ENCODE measurements at places on chromosomes 16 and 17. TPM values are rescaled to one million over a fixed set of nuclear protein-coding genes. Genes with fewer than 3 reads are reported as not detected.
A peak's percentile ranks its signal among the peaks of the same experiment; 100 is the strongest.

GRCh38 chr17:72110942-72111318 is 9.9 kb upstream of the SOX9 start:
- no peak for DNase-seq
- H3K4me3 ChIP-seq: no peak overlapping the region
- no peak overlapping the region for H3K27ac ChIP-seq
- H3K4me1 ChIP-seq: no peaks in the 10 kb centered on the region
- H3K27me3 ChIP-seq: peaks cover 24% of the 10 kb centered on the region

DNA sequence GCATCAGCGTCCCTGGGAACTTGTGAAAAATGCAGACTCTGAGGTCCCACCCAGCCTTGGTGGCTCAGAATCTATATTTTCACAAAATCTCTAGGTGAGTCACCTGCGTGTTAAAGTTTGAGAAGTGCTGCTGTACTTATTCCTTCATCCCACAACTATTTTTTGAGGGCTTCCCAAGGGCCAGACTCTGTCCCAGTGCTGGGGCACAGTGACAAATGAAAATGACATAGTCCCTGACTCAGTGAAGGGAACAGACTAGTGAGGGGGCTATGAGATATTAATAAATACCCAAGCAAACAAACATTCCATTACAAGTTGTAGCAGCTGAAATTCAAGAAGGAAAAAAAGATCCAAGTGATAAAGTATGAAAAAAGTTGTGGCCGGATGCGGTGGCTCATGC is 9.9 kb upstream of the EMP2 start:
- H3K4me1 ChIP-seq: peaks cover 8% of the 10 kb centered on the region
- DNase-seq: no peak
- no peak overlapping the region for H3K27ac ChIP-seq
- peaks cover 22% of the 10 kb centered on the region for H3K27me3 ChIP-seq

DNA sequence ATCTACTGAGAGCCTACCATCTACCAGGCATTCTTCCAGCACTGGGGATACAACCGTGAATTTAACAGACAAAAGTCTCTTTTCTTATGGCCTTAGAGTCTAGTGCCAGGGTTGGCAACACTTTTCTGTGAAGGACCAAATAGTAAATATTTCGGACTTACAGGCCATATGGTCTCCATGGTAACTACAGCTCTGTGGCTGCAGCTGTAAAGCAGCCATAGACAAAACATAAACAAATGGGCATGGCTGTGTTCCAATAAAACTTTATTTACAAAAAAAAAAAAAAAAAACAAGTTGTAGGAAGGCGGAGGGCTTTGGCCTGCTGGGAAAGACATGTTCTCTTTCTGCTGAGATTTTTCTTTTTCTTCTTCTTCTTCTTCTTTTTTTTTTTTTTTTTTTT is 98.7 kb downstream of the ABCC12 start:
- peaks cover 4% of the 10 kb centered on the region for H3K4me1 ChIP-seq
- DNase-seq: no peak
- no peak overlapping the region for H3K4me3 ChIP-seq
- peaks cover 18% of the 10 kb centered on the region for H3K27me3 ChIP-seq

DNA sequence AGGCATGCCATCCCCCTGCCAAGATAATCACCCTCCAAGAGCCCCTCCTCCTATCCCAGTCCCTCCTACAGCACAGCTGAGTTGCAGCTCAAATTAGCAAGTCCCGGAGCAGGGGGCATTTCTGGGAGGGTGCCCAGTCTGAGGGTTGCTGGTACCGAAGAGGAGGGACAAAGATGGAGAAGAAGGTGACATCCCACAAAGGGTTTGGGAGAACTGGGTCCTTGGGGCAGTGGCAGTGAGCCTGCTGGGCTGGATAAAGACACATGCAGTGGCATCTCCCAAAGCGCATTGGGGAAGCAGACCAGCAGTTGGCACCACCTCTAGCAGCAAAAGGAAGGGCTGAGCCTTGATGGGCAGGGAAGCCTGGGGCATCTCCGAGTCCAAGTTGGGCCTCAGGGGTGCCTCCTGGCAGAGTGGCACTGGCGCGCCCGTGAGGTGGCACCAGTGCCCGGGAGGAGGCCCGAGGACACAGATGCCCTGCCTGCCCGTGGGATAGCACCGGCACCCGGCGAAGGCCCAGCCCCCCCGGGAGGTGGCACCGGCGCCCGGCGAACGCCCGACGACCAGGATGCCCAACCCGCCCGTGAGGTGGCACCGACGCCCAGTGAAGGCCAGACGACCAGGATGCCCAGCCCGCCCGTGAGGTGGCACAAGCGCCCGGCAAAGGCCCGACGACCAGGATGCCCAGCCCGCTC is 622 bp downstream of the TOM1L2 start:
- no peaks in the 10 kb centered on the region for H3K27me3 ChIP-seq
- H3K4me3 ChIP-seq: peak overlapping the region; percentile 76
- H3K36me3 ChIP-seq: peaks cover 2% of the 10 kb centered on the region
- H3K27ac ChIP-seq: no peak overlapping the region
- peaks cover 22% of the 10 kb centered on the region for H3K4me1 ChIP-seq

DNA sequence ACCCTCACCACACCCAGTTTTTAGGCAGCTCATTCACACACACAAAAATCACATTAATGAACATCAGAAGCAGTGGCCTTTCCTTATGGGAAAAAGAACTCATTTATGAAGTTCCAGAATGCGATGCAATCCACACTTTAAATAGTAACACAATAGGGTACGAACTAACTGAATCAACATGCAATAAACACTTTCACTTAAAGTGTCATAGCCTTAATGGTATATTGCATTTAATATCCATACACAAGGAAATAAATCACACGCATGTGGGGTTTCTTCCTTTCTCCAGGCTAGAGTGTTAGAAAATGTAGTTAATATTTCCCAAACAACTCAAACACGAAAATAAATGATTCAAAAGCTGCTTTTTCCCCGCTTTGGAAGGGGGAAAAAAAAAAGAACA is 19.7 kb downstream of the ADCY9 start:
- H3K4me3 ChIP-seq: no peak overlapping the region
- no peaks in the 10 kb centered on the region for H3K27me3 ChIP-seq
- H3K36me3 ChIP-seq: no peaks in the 10 kb centered on the region

- no peaks in the 10 kb centered on the region for H3K27me3 ChIP-seq
- H3K4me1 ChIP-seq: peaks cover 65% of the 10 kb centered on the region
- H3K4me3 ChIP-seq: no peak overlapping the region
- no peak for DNase-seq
These were observed 338.8 kb downstream of the SEC14L1 start for GRCh38 chr17:77479372-77480198.

GRCh38 chr16:81997738-81998137 is 13.5 kb downstream of the SDR42E1 start:
- no peak for DNase-seq
- no peaks in the 10 kb centered on the region for H3K4me1 ChIP-seq
- no peaks in the 10 kb centered on the region for H3K27me3 ChIP-seq
- peaks cover 29% of the 10 kb centered on the region for H3K36me3 ChIP-seq

GRCh38 chr17:2075336-2076086 is 20.6 kb downstream of the HIC1 start:
- DNase-seq: no peak
- no peak overlapping the region for H3K4me3 ChIP-seq
- H3K36me3 ChIP-seq: peaks cover 58% of the 10 kb centered on the region
- H3K4me1 ChIP-seq: peaks cover 22% of the 10 kb centered on the region
- no peak overlapping the region for H3K27ac ChIP-seq

- H3K27ac ChIP-seq: no peak overlapping the region
- H3K36me3 ChIP-seq: peaks cover 74% of the 10 kb centered on the region
- H3K4me3 ChIP-seq: no peak overlapping the region
- peaks cover 5% of the 10 kb centered on the region for H3K4me1 ChIP-seq
- H3K27me3 ChIP-seq: no peaks in the 10 kb centered on the region
- DNase-seq: no peak
These were observed 53.5 kb downstream of the KLHDC4 start for GRCh38 chr16:87712184-87712762.

DNA sequence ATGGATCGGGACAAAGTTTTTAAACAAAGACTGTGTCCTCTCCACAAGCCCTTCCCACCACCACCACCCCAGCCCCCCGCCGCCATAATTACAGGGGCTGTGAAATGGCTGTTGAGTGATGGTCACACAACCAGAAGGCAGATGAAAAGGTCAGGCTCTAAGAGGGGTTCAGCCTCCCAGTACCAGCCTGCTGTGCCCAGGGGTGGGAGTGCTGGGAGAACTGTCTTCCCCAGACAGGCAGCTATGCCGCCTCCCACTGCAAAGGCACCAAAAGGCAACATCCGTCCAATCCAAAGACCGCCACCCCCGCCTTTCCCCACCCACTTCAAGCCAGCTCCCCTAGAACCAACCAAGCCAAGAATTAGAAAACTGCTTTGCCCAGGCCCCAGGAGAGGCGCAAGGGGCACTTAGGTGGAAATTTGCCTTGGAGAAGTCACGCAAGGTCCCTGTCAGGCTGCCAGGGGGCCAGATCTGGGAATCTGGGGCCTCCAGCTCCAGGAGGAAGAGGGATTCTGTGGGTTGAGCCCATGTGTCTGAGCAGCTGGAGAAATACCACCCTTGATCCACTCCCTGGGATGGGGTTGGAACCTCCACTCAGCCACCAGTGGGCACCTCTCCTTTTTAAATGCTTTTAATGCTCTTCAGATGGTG is 14.4 kb downstream of the CARHSP1 start:
- no peak overlapping the region for H3K27ac ChIP-seq
- no peak for DNase-seq
- peaks cover 71% of the 10 kb centered on the region for H3K36me3 ChIP-seq
- peaks cover 26% of the 10 kb centered on the region for H3K4me1 ChIP-seq

- DNase-seq: no peak
- no peak overlapping the region for H3K27ac ChIP-seq
- H3K36me3 ChIP-seq: no peaks in the 10 kb centered on the region
- no peaks in the 10 kb centered on the region for H3K4me1 ChIP-seq
These were observed 99.4 kb upstream of the MYOCD start for GRCh38 chr17:12566291-12566690.

DNA sequence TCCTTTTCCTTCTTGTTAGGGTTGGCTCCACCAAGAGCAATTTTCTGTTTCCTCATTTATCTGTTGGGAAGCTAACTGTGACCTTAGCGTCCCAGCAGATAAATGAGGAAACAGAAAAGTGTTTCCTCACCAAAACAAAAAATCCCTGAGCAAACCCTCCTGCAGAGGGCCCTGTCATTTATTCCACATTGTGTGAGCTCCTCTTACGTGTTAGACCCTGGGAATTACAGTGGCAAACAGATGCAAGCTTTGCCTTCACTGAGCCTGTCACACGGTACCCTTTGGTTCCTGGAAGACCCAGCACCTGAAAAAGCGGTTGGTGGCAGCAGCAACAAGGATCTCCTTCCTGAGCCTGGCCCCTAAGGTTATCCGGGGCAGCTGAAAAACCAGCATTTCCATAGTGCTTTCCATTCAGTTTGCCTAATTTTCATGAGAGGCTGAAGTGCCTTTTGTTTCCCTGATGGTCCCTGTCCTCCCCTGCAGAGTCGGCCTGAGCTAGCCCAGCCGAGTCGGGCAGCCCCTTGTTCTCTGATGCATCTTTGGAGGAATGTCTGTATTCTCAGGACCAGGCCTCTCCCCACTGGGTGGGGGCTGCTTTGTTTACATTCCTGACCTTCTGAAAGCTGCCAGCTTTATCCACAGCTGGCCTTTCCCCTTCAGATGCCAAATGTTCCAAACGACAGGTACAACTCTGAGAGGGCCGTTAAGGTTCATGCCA is 34.7 kb downstream of the YPEL2 start:
- H3K36me3 ChIP-seq: no peaks in the 10 kb centered on the region
- peaks cover 87% of the 10 kb centered on the region for H3K4me1 ChIP-seq
- no peaks in the 10 kb centered on the region for H3K27me3 ChIP-seq

CTRB2 gene
- total RNA-seq: not detected

ST6GALNAC1 gene
- not detected for total RNA-seq

CACNB1 gene
- total RNA-seq: 5.7 TPM

AIPL1 gene
- total RNA-seq: not detected

MAP3K3 gene
- total RNA-seq: 32.9 TPM

ACSF2 gene
- 16.4 TPM for total RNA-seq

IKZF3 gene
- 220 TPM for total RNA-seq

CLEC18B gene
- 1.3 TPM for total RNA-seq

TNFRSF12A gene
- 1.0 TPM for total RNA-seq
